Stimulated activated CD4-positive, alpha-beta T cell treated with anti-CD3 and anti-CD28 coated beads, TNF-alpha, amount 100 ng/mL, for 1 hour (primary cell): ENCODE measurements at places on chromosomes 1 and 21.

- no peak for DNase-seq
These were observed 70.0 kb upstream of the TNFSF4 start for GRCh38 chr1:173276922-173277800.

DNA sequence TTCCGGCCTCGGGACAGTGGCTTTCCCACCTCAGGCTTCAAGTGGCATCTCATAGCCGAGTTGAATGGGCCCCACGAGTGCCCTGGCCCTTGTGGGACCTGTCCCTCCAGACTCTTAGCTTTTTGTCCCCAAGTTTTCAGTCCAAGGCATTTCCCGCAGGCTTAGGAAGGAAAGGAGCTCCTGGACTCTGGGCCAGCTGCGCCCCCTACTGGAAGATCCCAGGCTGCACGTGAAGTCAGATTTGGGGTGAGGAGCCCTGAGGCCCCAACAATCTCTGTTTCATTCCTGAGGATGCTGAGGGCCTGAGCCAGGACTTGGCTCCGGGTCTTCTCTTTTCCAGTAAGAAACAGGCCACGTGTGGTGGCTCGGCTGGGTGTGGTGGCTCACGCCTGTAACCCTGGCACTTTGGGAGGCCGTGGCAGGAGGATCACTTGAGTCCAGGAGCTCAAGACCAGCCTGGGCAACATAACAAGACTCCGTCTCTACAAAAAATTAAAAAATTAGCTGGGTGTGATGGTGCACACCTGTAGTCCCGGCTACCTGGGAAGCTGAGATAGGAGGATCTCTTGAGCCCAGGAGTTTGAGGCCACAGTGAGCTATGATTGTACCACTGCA is 67.4 kb downstream of the ARHGEF10L start:
- DNase-seq, result no peak

- no peak for DNase-seq
These were observed 18.7 kb downstream of the ETV3 start for GRCh38 chr1:157119448-157119847.

- no peak for DNase-seq
These were observed 338.1 kb downstream of the RPS6KC1 start for GRCh38 chr1:213389061-213389581.

DNA sequence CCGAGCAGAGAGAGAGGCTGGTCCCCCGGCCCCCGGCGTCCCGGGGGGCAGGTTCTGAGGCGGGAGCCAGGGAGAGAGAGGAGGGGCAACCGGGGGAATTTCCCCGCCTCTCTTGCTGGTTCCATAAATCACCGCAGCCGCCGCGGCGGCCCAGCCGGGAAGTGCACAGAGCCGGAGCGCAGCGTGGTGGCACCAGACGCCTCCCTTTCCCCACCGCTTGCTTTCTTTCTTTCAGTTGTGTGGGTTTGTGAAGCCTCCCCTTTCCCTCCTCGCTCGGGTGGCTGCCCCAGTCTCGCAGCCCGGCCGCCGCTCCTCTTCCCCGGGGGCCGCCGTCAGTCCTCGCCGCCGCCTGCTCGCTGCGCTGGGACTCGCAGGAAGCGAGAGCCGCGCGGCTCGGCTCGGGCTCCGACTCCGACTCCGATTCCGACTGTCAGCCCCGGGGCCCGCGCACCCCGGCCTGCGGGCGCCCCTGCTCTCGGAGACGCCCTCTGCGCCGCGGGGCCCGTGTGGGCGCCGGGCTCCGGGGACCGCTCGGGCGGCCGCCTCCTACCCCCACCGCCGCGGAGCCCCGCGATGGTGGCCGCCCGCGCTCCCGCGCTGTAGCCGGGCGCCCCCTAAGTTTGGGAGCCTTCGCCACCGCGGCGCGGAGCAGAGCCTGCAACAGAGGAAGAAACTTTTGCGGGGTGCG is at the start of gene CACHD1:
TSS of gene CACHD1 (plus strand) at position 153 of the 688 bp plus-strand sequence. CDS start 616 bp downstream, outside the sequence.
- no peak for DNase-seq

DNA sequence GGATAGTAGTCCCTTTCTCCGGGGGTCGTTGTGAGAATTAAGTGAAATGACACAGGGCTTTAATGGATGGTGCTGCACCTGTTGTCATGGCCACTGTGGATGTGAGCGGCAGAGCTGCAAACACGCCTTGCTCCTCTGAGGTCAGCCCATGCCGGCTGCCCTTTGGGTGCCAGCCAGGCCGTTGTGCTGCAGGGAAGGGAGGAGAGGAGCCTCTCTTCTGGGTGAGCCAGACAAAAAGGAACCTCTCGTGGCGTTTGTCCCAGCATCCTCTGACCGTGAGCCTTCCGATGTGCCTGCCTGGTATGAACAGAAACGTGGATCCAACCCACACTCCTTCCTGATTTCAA is 383.0 kb upstream of the VAMP3 start:
- DNase-seq, result no peak

GRCh38 chr1:55506740-55507577 is 291.8 kb upstream of the USP24 start:
- DNase-seq, result no peak

DNA sequence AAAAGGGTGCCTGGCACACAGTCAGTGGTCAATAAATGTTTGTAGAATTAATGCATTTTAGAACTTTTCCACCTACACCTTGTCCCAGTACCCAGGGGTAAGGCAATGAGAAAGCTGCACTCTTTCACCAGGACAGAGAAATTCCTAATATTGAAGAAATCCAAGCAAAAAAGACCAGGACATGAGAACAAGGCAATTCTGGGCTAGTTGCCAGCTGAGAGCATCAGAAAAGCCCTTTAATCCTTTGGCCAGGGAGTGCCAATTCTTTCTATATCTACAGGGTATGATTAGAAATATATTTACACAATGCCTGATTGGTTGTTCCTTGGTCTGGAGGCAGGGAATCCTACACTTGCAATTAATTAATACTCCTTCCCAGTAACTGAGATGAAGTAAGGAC is 492.4 kb upstream of the NFIA start:
- no peak for DNase-seq

DNA sequence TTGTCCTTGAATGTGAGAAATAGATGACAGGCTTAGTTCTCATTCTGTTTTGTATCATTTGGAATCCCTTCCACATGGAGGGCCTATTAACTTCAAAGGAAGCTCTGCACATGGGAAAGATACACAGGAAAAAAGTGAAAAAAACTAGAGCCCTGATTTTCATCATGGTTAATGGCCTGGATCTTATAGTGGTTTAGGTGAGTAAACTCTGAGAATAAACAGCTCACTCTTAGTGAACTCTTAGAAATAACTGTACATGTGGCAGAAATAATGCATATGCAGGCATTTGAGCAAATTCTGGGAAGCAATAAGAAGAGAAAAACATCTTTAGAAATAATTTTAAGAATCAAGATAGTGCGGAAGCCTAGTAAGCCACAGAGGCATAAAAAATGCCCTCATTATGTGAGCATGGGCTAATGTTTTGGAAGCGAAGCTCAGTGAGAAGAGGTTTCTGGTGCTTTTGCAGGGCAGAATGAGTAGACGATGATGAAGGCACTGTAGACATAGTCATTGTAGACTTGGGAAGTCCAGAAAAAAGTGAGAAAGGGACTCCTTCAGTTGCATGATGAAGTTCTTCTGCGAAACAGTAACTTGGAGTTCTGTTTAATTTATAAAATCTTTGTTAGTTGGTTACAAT is 279.9 kb downstream of the DNM3 start:
- no peak for DNase-seq

DNA sequence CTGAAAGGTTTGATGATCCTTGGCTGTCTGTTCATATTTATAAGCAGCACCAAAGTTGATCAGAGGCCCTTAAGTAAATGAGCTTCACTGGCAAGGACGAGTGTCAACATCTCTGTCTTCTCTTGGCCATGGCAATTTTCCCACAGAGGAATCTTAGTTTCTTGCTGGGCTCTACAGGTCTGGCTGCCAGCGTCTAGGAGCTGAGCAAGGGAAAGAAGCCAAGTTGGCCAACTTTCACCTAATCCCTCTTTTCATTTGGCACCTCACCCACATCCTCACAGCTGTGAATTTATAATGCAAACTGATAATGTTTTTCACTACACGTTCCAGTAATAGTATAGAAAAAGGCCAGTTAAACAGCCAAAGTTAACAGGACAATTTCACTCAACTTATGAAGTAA is 99.0 kb upstream of the LBR start:
- no peak for DNase-seq

DNA sequence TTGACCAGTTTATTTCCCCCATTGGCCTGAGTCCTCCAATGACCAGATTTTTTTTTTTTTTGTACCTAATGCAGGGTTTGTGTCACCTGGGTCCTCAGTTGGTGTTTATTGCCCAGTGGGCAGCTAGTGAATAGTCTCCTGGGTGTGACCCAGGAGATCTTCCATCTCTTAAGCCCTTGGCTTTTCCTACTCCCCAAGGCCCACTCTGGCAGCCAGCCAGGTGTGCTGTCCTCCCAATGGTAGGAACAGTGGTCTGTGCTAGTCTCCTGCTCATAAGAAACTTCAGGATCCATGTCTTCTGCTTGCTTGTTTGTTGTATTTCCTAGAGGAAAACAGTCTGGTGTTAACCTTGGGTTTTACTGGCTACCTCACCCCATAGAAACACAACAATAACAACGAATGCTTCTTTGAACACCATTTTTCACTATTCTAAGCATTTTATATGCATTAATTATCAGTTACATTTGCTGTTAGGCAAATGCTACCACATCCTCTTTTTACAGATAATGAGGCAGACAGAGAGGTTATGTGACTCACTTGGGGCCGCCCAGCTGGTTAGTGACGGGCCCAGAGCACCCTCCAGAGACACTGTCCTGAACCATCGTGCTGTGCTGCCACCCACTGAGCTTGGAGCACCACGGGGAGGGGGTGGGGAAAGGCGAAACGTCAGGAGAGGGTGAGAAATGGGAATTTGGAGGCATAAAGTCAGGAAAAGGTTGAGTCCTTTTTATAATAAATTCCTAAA is 107.5 kb downstream of the HIVEP3 start:
- no peak for DNase-seq

- no peak for DNase-seq
These were observed 845 bp upstream of the RGS5 start for GRCh38 chr1:163203561-163203960.

DNA sequence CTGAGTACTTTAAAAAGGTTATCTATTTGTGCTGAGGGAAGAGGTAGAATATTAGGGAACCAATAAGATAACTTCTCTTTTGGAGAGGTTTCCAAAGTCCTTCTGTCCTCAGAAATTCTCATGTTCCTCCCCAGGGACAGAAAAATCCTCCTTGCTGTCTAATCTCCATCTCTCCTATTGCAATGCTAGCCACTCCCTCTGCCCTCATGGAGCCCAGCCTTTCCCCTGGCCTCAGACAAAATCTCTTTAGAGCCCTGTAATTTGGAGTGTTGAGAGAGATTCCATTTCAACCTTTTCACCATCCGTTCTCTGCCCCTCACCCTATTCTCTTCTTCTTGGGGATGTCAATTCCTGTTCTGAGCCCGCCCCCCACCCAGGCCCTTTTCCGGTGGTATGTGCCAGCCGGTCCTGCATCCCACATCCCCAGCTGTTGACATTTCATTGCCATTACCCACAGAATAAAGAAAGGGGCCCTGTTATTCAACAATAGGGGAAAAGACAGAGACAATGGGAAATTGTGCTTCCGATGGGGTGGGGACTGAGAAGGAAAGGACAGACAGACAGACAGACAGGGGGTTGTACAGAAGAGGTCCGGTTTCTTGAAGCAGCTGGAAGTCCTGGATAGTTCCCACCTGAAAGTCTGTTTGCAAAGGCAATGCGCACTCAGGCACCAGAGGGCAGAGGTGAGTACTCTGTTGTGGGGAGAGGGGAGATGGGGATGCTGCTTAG is at the start of gene HAPLN2:
TSS of gene HAPLN2 (plus strand) at position 563 of the 729 bp plus-strand sequence. CDS start 4,076 bp downstream, outside the sequence.
- no peak for DNase-seq

DNA sequence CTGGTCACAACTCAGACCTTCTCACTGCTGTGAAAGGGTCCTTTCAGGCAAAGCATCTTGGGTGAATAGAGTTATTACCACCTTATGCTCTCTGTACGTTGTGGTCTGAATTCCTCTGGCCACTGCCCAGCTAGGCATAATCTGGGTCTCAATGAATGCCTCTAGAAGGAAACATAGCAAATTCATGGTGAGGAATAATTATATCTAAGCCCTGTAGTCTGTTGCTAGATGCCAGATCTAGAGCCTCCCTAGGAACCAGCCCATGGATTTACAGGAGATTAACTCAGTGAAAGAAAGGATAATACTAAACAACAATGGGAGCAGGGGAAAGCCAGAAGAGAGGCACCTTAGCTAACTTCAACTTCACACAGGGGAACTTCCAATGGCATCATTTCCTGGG is 2.4 kb upstream of the COL11A1 start:
- no peak for DNase-seq

DNA sequence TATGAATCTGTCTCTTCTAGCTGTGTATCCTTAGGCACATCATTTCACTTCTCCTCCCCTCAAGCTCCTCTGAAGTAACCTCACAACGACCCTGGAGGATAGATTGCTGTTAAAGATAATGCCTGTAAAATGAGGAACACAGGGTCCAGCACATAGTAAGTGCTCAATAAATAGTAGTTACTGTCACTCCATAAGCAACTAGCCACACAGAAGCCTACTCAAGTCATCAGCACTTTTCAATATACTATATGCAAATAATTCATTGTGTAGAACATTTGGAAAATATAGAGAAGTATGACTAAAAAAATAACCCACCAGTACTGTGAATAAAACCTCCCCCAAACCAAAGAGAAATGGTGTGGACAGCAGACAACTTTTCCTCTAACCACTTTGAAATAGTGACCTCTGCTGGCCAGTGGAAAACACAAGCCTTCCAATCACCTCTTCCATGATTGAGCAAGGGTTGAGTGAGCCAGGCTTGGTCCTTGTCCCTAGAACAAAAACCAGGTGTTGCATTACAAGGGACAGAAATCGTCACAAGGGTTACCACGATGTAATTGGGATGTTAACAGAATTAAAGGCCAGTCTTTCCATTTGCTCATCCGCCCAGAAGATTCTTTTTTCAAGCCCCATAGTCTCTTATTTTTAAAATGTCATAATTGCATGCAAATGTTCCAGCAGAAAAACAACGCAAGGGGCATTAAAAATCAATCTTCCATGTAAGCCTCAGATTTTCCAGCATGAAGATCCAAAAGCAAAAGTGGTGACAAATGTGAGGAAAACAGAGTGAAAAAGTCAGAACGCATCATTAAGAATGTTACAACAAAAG is 15.7 kb upstream of the GLIS1 start:
- DNase-seq, result no peak

DNA sequence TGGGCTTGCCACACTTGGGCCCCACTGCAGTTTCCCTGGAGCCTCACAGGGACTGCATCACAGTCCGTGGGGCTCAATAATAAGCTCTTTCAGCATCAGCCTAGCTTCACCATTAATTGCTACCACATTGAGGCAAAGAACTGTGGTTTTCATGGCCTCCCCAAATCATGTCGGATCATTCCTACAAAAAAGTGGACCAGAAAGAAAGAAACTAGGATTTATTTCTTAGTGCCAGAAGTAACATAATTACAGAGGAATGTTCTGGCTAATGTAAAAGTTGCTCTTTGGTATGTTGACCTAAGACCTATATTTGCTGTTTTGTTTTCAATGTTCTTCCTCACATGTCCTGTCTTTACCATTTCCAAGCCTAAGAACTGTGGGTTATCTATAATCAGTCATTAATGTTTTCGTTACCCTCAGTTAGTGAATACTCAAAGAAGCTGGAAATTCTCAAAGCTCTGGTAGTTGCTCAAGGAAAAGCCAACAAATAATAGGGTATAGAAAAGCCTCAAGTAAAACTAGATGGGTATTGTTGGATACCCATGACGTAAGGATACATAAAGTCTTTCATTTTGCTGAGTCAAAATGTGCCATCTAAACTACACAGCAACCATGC is 173.9 kb downstream of the LTN1 start:
- no peak for DNase-seq
